ENCODE measurements at places on chromosomes 5 and 9. TPM values are rescaled to one million over a fixed set of nuclear protein-coding genes. Genes with fewer than 3 reads are reported as not detected.

GRCh38 chr9:19446361-19446861 lies 37.6 kb downstream of the ACER2 start:
- no peak for DNase-seq

DNA sequence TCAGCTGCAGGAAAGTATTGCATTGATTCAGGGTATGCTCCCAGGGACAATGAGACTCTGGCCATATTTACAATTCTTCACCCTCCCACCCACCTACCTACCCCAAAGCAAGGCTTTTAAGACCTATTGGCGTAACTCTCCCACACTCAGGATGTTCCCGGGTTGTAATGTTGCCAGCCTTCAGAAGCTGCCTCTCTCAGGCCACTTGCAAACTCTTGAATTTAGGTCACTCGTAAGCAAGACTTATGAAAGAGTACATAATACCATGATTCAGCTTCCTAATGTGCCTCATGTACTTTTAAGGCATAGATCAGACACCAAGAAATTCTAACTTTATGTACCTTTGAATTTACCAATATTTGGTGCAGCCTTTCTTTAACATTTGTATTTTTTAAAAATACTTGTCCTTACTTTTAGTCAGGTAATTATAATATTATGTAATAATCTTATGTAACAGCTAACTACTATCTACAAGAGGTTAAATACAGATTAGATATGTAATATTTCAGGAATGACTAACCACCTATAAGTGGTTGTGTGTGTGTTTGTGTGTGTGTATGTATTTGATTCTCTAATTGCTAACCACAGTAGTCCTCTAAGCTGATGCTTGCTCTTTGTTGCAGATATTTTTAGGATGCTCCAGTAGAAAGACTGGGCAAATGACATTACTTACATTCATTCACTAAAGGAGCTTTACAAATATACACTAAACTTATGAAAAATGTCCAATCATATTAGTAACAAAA lies 630.5 kb upstream of the MEF2C start:
- DNase-seq = no peak

GRCh38 chr9:124818431-124819281 lies 34.6 kb upstream of the WDR38 start:
- DNase-seq = peak; percentile 30

FOXI1 gene
- total RNA-seq = not detected

DNA sequence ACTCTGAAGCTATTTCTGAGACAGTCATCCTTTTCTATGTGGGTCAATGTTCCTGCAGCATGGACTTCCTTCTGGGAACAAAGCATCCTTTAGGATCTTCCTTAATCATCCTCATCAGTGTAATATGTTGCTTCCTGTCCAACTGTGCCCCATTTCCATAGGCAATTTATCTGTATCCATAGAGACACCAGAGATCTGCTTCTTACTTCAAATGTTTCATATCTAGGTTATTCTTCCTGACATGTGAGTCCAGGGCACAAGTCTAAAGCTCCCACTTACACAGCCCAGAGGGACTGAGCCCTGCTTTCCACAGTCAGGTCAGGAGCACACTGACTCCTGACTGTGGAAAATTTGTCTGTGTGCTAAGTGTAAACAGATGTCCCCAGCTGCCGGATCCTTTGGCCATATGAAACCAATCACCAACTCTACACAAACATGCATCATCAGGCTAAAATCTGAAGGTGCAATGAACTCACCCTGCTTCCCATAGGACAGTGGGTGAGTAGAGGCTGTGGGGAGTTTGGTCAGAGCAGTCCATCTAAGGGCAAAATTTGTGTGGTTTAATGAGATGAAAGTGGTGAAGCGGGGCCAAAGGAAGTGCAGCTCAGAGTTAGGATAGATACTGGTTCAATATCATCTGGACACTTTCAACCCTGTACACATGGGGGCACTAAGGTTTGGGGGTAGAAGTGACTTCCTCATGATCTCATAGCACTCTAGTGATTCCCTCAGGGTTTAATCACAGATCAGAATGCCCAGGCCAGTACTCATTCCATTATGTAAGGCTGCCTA lies 85.2 kb upstream of the TNC start:
- no peak for DNase-seq

DNA sequence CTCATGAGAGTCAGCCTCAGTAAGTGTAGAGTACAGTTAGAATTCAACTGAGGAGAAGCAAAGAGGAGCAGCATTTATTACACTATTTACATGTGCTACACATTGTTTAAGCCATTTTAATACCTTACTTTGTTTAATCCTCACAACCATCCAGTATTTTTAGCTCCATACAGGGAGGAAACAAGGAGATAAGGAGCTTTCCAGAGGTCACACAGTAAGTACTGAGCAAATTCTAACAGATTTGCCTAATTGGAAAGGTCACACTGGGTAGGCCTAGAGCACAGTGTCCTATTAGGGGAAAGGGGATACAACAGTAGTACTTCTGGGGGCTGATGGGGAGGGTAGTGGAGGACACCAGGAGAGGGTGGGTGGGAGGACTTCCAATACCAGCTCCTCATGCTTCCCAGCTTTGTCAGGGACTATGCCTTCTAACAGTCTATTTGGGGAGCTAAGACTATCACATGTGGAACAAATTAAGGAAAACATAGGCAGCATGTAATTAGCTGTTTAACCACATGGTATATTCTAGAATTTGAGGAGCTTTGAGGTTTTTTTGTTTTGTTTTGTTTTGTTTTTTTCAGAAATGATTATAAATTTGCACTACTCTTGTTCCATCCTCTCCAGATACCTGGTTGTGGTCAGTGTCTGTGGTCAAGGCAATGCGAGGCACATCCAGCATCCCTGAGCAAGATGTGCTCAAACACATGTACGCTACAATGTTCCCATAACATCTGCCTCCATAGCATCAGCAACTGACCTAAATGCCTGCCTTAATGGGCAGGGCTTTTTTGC lies 96.0 kb upstream of the SLC12A2 start:
- no peak for DNase-seq

- peak; percentile 46 for DNase-seq
These were observed 148.0 kb downstream of the TARS1 start for GRCh38 chr5:33588654-33589372.

DNA sequence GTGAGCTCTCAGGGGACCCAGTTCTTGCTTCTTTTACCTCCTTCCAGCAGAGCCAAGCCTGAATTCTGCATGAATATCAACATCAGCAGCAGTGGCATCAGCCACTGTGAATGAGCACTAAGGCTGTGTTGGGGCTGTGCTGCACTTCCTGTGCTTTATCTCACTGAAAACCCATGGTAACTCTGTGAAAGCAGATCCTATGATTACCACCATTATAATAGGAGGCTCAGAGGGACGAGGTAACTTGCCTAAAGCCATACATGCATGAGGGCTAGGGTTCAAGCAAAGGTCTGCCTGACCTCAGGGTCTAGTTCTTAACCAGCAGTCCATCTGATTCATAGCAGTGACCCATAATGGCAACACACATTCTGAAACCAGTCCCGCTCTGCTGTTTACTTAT lies 60.5 kb upstream of the RAPGEF1 start:
- no peak for DNase-seq

RORB gene
- total RNA-seq = not detected
